Kidney epithelial cell (primary cell): ENCODE measurements at places on chromosomes 5 and 9.
A peak's percentile ranks its signal among the peaks of the same experiment; 100 is the strongest.

- DNase-seq: no peak
Measured at GRCh38 chr5:65268525-65268924, 213.2 kb downstream of the ADAMTS6 start.

- no peak for DNase-seq
Measured at GRCh38 chr5:122267185-122267584, 44.9 kb upstream of the SNCAIP start.

- no peak for DNase-seq
Measured at GRCh38 chr5:51731421-51732029, 348.3 kb downstream of the ISL1 start.

DNA sequence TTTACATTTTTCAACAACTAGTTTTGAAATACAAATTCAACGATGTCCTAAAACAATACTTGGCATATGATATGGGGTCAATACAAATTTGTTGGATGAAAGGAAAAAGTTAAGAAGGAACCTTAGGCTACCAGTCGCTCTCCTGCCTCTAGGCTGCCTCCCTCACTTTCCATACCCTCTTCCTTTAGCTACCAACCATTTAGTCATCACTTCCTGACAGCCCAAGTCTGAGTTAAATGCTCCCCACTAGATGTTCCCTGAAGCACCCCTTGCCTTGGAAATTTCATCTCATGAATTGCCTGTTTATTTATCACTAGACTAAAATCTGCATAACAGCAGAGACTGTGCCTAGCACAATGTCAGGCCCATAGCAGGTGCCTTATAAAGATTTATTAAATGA lies 2.7 kb upstream of the LARS1 start:
- DNase-seq: no peak

DNA sequence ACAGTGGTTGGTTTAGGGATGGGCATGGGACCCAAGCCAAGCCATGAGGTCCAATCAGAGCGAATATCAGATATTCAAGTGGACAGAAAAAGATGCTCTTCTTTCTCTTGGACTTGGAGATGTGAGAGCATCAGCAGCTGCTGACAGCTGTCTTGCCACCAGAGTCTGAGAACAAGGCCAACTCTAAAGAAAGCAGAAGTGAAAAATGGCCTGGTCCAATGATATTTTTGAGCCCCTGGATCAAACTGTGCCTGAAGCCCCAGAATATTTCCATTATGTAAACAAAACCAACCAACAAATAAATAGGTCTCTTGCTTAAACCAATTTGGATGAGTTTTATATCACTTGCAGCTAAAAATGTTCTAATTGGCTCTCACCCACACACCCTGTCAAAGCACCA lies 30.7 kb upstream of the JADE2 start:
- DNase-seq: no peak

DNA sequence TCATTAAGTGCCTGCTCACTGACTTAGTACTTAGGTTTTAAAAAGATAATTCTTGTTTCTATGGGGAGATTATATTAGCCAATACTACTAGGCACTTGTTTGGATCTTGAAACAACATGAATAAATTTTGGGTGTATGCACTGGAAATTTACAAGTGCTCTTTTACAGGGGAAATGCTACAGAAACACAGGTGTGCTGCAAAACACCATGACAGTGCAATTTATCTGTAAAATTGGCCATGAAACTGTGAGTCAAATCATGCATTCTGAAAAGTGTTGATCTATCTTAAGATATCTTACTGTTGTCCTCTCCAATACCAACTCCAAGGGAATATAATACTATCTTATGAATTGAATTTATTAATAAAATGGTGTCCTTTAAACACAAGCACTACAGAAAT lies 12.1 kb upstream of the PCDHB1 start:
- no peak for DNase-seq

DNA sequence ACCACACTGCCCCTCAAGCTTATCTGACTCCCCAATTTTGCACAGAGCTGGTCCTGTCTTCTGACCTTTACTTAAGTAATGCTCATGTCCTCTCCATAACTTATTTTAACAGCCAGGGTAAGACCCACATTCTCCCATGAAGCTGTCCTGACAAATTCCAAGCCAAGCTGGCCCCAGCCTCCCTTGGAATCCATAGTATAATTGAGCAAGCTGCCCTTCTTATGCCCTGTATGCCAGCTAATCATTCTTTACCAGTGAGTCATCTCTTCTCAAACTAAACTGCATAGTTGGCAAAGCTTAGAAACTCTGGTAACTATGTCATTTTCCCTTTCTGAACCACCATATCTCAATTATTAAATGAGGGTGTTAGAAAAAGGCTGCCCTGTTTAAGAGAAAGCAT lies 92.4 kb downstream of the NFIB start:
- DNase-seq: peak; percentile 86

DNA sequence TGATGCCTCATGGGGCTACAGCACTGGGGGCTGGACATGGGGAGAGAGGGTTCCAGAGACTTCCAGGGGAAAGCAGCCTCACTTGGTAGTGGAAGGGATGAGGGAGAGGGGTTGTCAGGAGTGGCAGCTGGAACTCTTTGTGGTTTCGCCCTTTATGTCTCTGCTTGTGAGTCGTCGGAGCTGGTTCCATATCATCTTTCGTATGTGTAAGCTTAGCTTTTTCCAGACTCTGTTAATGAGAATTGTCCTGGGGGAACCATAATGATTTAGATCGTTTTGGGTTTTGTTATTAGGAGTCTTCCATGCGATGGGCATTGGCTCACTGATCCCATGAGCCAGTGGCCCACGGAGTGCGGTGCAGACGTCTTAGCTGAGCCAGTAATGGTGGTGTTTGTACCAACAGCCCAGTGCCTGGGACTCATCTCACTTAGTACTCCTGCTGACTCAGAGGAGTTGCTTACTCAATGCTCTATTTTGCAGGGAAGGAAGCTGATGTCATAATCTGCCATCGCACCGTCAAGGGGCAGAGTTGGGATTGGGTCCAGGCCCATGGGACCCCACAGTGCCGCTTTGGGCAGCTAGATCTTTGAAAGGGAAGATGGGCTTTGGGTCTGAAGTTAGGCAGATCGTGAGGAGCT lies 48.5 kb downstream of the NEK6 start:
- peak; percentile 78 for DNase-seq

GRCh38 chr5:121988488-121988887 lies 26.7 kb downstream of the SRFBP1 start:
- no peak for DNase-seq

DNA sequence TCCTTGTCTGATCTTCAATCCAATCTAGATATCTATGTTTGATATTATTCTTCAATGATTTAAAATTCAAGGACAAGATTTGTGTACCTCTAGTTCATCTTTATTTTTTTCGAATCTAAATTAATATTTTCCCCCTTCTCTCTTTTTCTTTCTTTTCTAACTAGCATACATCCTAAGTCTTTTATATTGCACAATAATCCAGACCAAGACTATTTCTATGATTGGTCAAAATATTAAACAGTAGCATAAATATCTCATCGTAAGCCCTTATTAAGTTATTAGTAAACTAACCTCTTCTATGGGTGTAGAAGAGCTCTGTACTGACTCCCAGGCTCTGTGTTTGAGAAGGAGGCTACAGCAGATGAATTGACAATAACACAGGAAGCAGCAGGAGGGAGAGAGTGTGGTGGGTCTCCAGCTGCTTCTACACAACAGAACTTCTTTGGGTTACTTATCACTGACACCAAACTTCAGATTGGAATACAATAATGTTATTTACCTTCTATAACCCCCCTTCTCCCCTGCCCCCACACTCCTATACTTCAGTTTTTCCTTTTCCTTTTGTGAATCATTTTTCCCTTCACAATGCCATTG lies 11.9 kb upstream of the PLCXD3 start:
- no peak for DNase-seq

GRCh38 chr9:131736431-131736830 lies 3.4 kb downstream of the RAPGEF1 start:
- DNase-seq: no peak

DNA sequence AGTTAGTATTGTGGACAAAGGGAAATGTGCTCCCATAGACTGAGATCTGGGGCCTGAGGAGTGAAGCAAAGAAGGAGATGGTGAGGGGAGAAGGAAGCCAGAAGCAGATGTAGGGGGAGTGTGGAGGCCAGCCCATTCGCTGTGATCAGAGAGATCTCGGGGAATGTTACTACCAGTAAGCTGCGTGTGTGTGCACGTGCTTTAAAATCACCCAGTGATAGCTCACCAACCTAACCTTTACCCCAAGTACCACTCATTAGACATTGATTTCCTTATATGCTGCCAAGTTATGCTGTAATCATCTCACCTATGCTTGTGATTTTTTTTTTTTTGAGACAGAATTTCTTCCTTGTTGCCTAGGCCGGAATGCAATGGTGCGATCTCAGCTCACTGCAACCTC lies 659.1 kb downstream of the IRX1 start:
- DNase-seq: no peak

- no peak for DNase-seq
Measured at GRCh38 chr9:21852754-21853153, 50.3 kb downstream of the MTAP start.

DNA sequence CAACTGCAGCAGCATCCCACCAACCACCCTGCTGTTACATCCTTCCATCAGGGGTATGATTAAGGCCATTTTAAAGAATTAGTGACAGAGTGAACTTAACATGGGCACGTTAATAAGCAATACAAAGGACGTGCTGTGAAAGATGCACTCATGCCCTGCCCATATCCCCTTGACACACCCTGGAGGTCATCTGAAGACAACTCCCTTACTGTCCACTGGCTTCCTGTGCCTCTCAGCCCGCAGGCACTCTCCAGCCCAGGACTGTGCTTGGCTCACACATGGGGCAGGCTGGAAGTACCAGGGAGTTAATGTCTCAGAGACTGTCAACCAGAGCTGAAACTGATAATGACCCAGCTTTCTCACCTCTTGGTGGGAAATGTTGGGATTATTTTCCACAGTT lies 81.8 kb downstream of the TRIM36 start:
- no peak for DNase-seq

DNA sequence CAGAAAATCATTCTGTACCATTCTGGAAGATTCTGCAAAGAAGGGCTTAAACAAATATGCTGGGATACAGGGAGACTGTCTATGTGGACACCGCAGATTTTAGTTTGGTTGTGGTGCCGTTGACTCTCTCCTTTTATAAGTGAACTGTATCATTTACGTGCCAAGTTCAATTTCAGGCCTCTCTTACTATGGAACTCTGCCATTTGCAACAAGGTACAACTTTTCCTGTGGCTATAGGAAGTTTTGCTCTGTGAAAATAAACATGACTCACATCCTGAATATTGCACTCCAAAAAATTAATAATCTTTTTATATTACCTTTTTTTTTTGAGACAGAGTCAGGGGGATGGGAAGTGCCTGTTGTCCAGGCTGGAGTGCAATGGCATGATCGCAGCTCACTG lies 29.7 kb upstream of the CSNK1G3 start:
- DNase-seq: no peak

DNA sequence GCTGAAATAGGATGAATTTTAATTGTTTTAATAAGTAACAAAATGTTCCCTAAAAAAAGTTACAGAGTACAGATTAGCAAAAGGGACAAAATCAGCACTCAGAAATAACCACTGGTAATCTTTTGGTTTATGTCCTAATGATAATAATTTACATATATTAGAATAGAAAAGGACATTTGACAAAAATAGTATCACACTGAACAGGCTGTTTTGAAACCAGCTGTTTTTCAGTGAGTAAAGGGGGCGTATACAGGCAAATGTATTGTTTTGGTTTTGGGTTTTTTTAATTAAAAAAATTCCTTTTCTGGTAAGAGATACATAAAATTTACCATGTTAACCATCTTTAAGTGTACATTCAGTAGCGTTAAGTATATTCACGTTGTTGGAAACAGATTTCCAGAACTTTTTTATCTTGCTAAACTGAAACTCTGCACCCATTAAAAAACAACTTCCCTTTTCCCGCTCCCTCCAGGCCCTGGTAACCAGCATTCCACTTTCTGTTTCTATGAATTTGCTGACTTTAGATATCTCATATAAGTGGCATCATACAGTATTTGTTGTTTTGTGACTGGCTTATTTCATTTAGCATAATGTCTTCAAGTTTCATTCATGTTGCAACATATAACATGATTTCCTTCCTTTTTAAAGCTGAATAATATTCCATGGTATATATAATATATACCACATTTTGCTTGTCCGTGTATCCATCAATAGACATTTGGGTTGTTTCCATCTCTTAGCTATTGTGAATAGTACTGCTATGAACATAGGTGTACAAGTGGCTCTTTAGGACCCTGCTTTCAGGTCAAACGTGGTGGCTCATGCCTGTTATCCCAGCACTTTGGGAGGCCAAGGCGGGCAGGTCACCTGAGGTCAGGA lies 20.6 kb upstream of the LARP1 start:
- DNase-seq: no peak

DNA sequence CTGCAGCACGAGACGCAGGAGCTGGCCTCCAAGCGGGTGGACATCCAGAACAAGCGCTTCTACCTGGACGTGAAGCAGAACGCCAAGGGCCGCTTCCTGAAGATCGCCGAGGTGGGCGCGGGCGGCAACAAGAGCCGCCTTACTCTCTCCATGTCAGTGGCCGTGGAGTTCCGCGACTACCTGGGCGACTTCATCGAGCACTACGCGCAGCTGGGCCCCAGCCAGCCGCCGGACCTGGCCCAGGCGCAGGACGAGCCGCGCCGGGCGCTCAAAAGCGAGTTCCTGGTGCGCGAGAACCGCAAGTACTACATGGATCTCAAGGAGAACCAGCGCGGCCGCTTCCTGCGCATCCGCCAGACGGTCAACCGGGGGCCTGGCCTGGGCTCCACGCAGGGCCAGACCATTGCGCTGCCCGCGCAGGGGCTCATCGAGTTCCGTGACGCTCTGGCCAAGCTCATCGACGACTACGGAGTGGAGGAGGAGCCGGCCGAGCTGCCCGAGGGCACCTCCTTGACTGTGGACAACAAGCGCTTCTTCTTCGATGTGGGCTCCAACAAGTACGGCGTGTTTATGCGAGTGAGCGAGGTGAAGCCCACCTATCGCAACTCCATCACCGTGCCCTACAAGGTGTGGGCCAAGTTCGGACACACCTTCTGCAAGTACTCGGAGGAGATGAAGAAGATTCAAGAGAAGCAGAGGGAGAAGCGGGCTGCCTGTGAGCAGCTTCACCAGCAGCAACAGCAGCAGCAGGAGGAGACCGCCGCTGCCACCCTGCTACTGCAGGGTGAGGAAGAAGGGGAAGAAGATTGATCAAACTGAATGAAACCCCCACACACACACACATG lies 654 bp downstream of the PURA start:
- no peak for DNase-seq

DNA sequence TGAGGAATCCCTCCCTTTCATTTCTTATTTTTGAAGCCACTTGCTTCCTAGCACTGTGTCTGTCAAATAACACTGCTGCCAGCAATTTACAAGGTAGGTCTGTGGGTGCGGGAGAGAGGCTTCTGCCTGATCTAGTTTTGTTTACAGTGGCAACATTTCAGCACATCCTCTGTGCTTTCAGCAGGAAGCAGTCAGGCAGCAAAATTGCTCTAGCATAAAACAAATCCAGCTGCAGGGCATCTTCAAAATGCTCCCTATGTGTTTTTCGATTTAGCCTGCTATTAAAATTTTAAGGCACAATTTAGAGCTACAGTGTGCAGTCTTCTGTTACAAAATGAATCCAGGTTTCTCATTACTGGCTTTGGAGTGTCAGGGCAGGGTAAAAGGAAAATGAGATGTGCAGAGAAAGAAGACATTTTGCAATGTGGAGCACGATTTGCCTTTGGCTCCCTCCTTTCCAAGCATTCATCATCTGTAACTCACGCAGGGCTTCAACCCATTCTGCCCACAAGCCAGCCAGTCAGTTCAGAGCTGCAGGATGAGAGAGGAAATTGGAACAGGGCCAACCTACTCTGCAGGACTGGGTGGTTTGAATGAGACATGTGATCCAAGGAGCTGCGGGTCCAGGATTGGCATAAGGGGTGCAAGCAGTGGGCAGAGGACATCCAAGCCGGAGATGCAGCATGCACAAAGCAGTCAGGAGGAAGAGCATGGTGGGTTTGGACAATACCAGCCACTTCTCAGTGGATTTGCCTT lies 143.4 kb upstream of the APC start:
- peak; percentile 1 for DNase-seq
